ENCODE measurements at places on chromosomes 7 and 10. TPM values are rescaled to one million over a fixed set of nuclear protein-coding genes. Genes with fewer than 3 reads are reported as not detected.

DNA sequence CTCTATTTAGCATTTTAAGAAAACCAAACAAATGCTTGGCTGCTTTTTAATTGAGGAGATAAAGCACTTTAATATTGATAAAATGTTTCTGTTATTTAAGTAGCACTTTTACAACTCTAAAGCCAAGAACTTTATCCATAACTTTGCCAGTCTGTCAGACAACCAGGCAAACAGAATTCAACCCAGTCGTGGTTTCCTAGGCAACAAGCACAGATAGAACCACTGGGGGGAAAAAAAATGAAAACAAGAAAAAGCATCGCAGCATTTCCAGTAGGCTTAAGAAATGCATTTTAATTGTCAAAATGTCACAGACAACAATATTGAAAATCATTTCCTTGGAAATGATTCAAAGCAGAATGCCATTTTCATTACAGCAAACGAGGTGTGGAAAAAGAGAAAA is 323.4 kb downstream of the PARD3 start:
- H3K27ac ChIP-seq: no peak overlapping the region
- H3K4me1 ChIP-seq: peaks cover 6% of the 10 kb centered on the region
- no peak overlapping the region for H3K4me3 ChIP-seq
- H3K36me3 ChIP-seq: no peaks in the 10 kb centered on the region

- H3K4me3 ChIP-seq: no peak overlapping the region
- no peak for DNase-seq
- H3K27ac ChIP-seq: no peak overlapping the region
These were observed 28.8 kb upstream of the GNAI1 start for GRCh38 chr7:80105701-80106408.

- H3K27me3 ChIP-seq: no peaks in the 10 kb centered on the region
- no peak for DNase-seq
- H3K4me1 ChIP-seq: no peaks in the 10 kb centered on the region
These were observed 6.1 kb downstream of the ZP3 start for GRCh38 chr7:76430836-76431235.

Gene SMO
- 114 TPM for total RNA-seq

DNA sequence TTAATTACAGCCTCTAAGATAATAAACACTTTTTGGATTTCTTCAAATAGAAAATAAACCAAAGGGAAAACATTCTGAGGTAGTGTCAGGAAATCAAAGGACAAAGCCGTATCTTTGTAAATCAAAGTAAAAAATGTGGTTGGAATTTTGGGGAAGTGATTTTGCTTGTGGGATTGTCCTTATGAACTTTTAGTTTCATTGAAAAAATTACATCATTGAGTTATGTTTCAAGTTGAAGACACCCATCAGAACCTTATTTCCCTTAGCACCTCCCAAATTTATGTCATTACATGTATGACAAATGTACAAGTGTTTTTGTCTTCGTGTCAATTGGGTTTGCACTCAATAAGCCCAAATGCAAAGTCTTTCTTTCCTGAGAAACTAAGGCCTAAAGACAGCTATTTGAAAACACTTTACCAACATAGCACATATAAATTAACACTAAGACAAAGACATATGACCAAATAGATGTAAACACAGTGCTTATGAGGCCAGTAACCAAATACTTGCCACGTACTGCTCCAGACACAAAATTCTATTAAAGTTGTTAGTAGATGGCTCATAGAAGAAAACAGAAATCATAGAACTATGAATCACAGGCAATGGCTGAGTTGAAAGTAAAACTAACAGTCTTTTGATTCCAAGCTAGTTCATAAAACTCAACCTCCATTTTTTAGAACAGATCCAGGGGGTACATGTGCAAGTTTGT is 26.9 kb upstream of the LAMB4 start:
- H3K27ac ChIP-seq: no peak overlapping the region
- peaks cover 4% of the 10 kb centered on the region for H3K4me1 ChIP-seq
- H3K36me3 ChIP-seq: no peaks in the 10 kb centered on the region
- no peak overlapping the region for H3K4me3 ChIP-seq
- DNase-seq: no peak

Gene MICALL2
- total RNA-seq: 6.0 TPM

DNA sequence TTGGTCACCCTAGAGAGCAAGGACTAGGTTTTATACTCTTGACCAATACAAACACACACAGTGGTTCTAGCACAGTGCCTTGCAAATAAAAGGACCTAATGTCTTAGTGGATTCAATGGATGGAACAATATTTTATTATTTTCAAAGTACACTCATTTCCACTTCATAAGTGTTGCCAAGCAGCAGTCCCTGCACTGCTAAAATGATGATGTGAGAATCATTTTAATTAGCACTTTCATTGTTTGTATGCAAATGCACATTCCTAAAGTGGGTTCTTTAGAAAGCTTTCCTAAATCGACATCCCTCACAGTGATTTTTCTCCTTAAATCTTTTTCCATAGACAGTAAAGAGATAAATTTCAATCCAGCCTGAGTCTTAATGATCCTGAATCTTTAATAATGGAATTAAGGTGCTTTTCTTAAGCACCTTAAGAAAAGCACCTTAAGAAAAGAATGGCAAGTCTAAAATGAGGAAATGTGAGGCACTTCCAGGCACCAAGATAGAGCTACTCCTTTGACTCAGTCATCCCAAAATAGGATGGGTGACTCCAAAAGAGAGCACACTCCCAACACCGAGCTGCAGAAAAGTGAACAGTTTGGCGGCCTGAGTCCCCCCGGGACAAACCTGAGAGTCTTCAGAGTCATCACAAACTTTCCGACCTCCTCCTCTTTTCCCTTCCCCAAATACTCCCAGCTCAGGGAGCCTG is 84.5 kb downstream of the SORBS1 start:
- H3K4me1 ChIP-seq: peaks cover 21% of the 10 kb centered on the region
- no peak overlapping the region for H3K27ac ChIP-seq
- DNase-seq: no peak

DNA sequence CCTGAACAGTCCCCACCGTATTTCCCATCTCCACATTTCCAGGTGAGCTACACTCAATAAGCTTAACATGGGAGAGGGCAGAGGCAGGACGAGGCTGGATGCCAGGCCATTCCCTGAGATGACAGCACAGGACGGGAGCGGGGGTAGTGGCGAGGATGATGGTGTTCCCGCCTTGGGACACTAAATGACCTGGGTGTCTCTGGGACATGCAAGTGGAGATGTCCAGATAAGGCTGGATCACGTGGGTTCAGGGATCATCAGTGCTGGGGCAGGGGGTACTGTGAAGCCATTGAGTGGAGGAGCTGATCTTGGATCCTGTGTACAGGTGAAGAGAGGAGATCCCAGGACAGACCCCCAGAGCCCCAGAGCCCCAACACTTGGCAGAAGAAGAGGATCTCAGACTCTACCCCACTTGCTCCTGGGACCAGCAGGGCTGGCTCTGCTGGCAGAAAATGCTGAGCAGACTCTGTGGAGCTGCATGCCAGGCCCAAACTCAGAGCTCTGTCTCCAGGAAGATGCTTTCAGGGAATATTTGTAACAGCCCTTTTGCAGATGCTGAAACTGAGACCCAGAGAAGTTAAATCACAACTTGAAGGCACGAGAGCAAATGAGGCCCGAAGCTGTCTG is 29.7 kb upstream of the HSPA12A start:
- no peaks in the 10 kb centered on the region for H3K36me3 ChIP-seq
- no peak for DNase-seq
- no peak overlapping the region for H3K4me3 ChIP-seq
- no peak overlapping the region for H3K27ac ChIP-seq
- no peaks in the 10 kb centered on the region for H3K27me3 ChIP-seq
- H3K4me1 ChIP-seq: peaks cover 3% of the 10 kb centered on the region

- H3K4me3 ChIP-seq: no peak overlapping the region
- H3K27me3 ChIP-seq: no peaks in the 10 kb centered on the region
- no peaks in the 10 kb centered on the region for H3K36me3 ChIP-seq
- DNase-seq: peak; percentile 27
These were observed 12.2 kb downstream of the FOXP2 start for GRCh38 chr7:114426824-114427223.

- H3K27me3 ChIP-seq: no peaks in the 10 kb centered on the region
- H3K4me3 ChIP-seq: no peak overlapping the region
- no peak for DNase-seq
- H3K36me3 ChIP-seq: no peaks in the 10 kb centered on the region
These were observed 735.3 kb downstream of the MAGI2 start for GRCh38 chr7:78718212-78718611.

Gene SLC4A2
- 85.7 TPM for total RNA-seq

- H3K4me1 ChIP-seq: no peaks in the 10 kb centered on the region
- no peak overlapping the region for H3K4me3 ChIP-seq
- H3K27me3 ChIP-seq: no peaks in the 10 kb centered on the region
- no peak overlapping the region for H3K27ac ChIP-seq
These were observed 547.1 kb upstream of the ANKRD30A start for GRCh38 chr10:36578306-36578705.

DNA sequence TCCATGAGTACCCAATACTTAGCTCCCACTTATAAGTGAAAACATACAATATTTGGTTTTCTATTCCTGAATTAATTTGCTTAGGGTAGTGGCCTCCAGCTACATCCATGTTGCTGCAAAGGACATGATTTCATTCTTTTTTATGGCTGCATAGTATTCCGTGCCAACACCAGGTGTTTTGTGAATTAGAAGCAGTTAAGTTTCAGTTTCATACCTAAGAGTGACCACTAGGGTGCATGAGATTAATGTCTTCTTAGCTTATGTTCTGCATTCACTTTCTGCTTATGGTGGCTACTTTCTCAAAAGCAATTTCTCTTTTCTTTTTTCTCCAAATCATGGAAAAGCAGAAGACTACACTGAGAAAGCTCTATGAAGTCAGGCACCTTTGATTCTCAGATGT is 65.1 kb upstream of the VSTM2A start:
- H3K27ac ChIP-seq: no peak overlapping the region
- H3K36me3 ChIP-seq: no peaks in the 10 kb centered on the region
- no peak for DNase-seq
- H3K27me3 ChIP-seq: no peaks in the 10 kb centered on the region
- no peak overlapping the region for H3K4me3 ChIP-seq

DNA sequence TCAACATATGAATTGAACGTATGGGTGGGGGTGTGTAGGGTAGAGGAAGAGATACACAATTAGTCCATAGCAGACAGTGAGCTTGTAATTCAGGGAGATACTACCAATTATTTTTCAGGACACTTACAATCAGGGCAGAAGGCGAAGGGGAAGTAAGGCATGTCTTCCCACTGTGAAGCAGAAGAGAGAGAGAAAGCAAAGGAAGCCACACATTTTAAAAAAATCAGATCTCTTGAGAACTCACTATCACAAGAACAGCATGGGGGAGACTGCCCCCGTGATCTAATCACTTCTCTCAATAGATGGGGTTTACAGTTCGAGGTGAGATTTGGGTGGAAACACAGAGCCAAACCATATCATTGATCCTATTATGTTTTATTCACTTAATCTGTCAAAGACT is 116.4 kb upstream of the RPA3 start:
- no peaks in the 10 kb centered on the region for H3K27me3 ChIP-seq
- H3K4me1 ChIP-seq: peaks cover 19% of the 10 kb centered on the region
- no peaks in the 10 kb centered on the region for H3K36me3 ChIP-seq
- no peak overlapping the region for H3K4me3 ChIP-seq
- DNase-seq: peak; percentile 7
- H3K27ac ChIP-seq: no peak overlapping the region

GRCh38 chr7:155885167-155886155 is 73.2 kb upstream of the SHH start:
- DNase-seq: peak; percentile 45
- H3K27ac ChIP-seq: no peak overlapping the region
- H3K36me3 ChIP-seq: no peaks in the 10 kb centered on the region
- H3K4me3 ChIP-seq: no peak overlapping the region
- H3K4me1 ChIP-seq: peaks cover 9% of the 10 kb centered on the region

- no peak for DNase-seq
- peaks cover 9% of the 10 kb centered on the region for H3K4me1 ChIP-seq
- no peaks in the 10 kb centered on the region for H3K27me3 ChIP-seq
These were observed 250.9 kb upstream of the TMEM72 start for GRCh38 chr10:44660271-44660670.

DNA sequence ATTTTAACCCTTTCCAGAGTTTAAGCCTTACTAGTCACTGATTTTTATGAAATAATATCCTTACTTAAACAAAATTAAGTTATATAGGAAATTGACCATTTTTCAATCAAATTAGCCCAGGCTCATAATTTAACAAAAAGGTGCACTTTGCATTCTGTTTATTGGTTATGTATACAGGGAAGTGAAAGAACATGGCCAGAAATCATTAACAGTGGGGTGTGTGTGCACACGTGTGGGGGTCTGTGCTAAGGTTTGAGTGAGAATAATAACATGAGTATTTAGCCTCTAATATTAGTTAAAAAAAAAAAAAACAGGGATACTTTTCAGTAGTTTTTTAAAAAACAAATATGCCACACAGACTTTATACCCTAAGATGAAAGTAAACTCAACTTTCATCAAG is 510.5 kb upstream of the PFKP start:
- H3K27ac ChIP-seq: no peak overlapping the region
- no peaks in the 10 kb centered on the region for H3K4me1 ChIP-seq
- no peak for DNase-seq
- H3K4me3 ChIP-seq: no peak overlapping the region
- H3K36me3 ChIP-seq: no peaks in the 10 kb centered on the region

Gene PHKG1
- not detected for total RNA-seq

Gene ANAPC16
- 217 TPM for total RNA-seq

DNA sequence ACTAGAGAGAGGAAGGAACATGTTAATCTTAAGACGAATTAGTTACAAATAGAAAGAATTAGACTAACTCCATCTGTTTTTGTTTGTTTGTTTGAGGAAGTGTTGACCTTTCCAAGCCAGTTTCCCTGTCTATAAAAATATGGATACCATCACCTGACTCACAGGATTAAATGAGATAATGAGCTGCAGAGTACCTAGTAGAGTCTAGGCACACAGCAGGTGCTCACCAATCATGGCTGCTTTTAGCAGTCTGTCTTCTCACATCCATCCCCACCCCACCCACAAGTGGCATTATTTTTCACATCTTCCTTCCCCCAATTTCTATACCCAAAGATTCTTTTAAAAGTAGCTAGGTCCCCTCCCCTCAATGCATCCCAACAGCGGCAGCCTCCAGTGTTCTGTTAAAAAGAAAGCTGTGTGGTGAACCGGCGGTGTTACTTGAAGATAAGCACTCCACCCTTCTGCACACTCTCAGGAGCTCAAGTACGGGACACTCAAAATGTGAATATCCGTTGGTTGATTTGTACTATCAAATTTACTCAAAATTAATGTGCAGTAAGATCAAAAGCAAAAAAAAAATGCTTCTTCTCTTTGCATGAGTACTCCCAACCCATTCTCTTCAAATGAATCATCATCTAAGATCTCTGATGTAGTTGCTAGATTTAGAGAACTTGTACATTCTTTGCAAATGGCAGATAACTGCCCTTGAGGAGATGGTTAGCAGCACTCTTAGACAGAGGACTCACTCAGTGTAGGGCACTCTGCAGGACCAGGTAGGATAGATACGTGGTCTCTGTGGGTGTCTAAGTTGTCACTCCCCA is 145.4 kb upstream of the ASAH2 start:
- H3K27ac ChIP-seq: no peak overlapping the region
- no peak for DNase-seq
- H3K36me3 ChIP-seq: no peaks in the 10 kb centered on the region

Gene CAV2
- 0.37 TPM for total RNA-seq

- no peaks in the 10 kb centered on the region for H3K27me3 ChIP-seq
- H3K4me1 ChIP-seq: no peaks in the 10 kb centered on the region
- no peak for DNase-seq
- H3K4me3 ChIP-seq: no peak overlapping the region
These were observed 207.6 kb downstream of the GLI3 start for GRCh38 chr7:42029405-42029804.

Gene SPDYE5
- total RNA-seq: not detected

Gene TMEM140
- not detected for total RNA-seq

Gene ALKBH4
- 50.7 TPM for total RNA-seq
